Activated T-helper 1 cell treated with Interleukin-2 at 50 U/mL for 16 hours (primary cell): ENCODE measurements at places on chromosomes 11 and 22.

DNA sequence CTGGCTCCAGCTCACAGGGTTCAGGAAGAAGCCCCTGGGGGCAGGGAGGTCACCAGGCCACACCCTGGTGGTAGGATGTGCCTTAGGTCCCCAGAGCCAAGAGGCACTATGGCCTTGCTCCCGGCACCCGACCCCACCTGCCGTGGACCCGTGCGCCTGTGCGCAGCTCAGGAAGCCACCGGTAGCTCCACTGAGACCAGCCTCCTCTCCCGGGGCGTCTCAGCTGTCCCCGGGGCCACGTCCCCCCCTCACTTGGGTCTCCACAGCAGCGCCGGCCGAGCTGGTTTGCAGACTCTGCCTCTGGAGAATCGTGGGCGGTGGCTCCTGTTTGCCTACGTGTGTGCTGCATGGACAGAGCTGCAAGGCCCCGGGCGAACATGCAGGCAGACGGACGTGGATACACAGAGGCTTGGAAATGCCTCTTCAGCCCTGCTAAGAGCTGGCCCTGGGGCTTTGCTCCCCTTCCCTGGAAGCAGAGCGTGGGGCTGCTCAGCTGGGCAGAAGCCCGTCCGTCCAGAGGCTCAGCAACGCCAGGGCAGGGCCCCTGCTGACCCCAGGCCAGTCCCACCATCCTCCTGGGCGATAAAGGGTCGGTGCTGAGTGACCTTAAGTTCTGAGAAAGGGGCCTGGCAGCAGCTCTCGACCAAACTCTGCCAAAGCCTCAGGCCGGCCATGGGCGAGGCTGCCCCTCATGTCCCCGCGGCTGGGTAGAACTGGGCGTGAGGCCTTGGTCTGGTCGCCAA is 15.3 kb upstream of the MUC5B start:
- DNase-seq = no peak

GRCh38 chr22:36838119-36839030 is 21.5 kb upstream of the PVALB start:
- no peak for DNase-seq

GRCh38 chr11:34685864-34686263 is 65.0 kb downstream of the EHF start:
- no peak for DNase-seq

GRCh38 chr11:77874206-77874605 is 53.3 kb downstream of the AAMDC start:
- DNase-seq = no peak

DNA sequence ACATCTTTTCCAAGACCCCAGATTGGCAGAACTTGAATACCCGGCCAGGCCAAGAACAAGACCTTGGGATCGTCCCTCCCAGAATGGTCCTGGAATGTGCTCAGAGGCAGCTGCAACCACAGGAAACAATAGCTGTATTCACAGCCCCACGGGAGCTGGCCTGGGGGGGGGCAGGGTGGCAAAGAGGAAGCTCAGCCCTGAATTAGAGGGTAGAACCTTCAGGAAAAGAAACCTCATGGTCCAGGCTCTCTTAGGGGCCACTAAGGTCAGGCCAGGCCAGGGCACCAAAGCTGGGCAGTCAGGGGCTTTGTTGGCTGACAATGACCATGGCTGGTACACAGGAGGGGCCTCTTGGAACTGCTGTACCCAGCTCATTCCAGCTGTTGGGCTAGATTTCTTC is 17.3 kb downstream of the RPL27A start:
- no peak for DNase-seq

DNA sequence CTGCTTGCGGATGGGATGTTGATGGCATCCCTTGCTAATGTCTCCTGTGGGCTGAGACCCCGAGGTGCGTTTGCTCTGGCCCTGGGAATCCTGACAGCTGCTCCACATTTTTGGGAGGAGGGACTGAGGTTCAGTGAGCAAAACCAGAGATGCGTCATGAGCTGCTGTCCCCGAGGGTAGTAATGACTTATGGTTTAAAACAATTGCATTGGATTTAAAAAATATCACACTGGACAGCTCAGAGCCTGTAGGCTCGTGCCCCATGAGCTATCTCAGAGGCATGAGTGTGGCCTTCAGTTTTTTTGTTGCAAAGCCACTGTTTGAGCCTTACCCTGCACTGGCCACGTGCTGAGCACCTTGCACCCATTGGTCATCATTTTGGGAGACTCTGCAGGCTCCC is 20.9 kb upstream of the PARVG start:
- DNase-seq = no peak

- DNase-seq = no peak
Observed at GRCh38 chr22:21754523-21754922, 18.9 kb upstream of the YPEL1 start.

GRCh38 chr11:26572770-26573402 is 823 bp upstream of the MUC15 start:
- no peak for DNase-seq

DNA sequence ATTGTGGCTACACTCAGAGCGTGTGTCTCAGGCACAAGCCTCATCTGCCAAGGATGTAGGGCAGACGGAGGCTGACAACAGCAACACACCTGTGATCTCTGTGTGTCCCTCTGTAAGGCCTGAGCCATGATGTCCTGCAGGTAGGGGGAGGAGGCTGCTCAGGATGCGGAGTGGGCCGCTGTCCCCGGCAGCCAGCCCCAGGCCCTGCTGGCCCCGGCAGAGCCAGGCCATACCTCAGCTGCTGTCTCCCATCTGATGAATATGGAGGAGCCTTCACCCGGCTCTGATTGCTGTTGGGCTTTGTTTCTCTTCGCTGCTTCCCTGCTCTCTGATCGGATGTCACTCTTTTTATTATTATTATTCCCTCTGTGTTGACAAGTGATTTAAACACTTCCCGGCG is 83.6 kb upstream of the NCAM1 start:
- no peak for DNase-seq

DNA sequence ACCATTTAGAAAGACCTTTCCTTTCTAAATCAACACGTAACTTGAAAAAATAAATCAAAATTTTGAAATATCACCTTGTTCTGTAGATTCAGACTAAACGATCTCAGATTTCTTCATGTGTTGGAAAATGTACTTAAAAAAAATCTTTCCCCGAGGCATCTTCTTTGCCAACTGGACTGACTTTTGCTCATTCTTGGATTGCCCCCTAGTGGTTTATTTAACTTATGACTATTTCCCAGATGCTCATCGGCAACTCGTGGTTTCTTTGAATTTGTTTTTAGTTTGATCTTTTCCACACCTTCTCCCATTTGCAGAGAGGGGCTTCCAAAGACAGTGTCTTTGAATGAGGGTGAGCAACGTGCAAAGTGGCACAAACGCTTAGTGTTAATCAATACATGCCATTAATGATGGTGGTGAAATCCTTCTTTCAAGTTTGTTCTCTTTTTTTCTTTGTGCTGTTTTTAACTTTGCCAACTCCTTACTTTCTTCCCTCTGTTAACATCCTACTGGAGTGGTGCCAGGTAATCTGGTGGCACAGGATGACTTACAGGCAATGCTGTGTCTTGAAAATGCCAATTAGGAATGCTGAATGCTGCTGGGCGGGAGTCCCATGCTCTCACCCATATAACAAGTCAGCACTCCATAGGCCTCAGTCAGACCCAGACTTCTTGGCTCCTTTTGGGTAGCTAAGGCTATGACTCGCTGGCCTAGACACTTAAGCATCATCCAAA is 18.3 kb downstream of the PRSS23 start:
- DNase-seq = no peak

DNA sequence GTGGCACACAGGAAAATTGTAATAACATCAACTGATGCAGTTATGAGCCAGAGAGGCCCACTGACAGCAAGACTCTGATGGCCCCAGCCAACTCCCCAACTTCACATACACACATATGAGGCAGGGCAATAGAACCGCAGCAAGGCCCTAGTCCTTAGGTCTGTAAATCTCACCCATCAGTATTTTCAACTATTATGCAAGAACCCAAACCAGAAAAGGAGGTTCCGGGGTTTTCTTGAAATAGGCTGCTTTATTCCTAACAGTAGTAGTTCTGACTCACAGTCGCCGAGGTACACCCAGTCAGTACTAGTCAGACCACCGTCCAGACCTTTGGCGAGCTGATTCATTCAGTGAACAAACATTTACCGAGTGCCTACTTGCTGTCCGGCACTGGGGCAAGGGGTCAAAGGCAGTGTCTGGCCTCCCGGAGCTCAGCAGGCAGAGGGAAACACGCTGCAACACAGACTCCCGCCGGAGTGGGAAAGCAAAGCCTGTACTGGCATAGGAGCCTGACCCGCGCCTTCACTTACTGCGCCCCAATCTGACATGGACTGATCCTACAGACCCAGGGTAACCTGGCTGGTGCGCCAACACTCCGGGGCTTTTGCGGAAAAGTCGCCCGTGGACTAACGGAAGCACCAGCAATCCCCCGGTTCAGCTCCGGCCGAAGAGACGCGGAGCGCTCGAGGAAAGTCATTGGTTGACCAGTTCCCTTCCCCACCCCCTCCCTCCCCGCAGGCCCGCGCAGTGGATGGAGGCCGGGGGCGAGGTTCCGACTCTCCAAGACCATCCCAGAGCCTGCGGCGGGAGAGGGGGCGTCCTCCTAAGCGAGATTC is 1.3 kb downstream of the PLEKHA7 start:
- DNase-seq = no peak

DNA sequence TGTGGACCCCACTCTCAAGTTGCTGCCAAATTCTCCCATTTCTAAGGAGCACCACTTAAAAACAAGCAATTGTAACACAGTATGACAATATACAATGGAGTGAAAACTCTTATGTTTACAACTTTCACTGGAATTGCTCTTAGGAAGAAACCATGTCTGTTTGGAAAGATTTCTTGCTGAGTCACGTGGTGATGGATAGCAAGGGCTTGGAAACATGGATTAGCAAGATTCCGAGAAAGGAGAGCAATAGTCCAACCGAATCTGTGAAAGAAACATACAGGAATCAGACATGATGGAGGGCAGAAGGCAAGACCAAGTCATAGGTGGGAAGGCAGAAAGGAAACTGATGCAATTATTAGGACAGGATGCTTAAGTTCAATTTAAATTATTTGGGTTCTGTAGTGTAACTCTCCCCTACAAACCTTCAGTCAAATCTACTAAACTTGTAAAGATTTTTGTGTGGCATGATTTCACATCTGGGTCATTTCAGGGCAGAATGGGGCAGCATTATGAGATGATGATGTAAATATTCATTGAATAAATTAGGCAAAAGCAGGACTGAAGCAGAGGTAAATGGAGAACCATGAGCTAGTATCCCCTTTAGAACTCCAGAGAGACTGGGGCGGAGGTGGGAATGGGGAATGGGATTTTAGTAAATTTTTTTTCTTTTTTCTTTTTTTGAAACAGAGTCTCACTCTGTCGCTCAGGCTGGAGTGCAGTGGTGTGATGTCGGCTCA is 27.8 kb upstream of the THY1 start:
- DNase-seq = no peak

DNA sequence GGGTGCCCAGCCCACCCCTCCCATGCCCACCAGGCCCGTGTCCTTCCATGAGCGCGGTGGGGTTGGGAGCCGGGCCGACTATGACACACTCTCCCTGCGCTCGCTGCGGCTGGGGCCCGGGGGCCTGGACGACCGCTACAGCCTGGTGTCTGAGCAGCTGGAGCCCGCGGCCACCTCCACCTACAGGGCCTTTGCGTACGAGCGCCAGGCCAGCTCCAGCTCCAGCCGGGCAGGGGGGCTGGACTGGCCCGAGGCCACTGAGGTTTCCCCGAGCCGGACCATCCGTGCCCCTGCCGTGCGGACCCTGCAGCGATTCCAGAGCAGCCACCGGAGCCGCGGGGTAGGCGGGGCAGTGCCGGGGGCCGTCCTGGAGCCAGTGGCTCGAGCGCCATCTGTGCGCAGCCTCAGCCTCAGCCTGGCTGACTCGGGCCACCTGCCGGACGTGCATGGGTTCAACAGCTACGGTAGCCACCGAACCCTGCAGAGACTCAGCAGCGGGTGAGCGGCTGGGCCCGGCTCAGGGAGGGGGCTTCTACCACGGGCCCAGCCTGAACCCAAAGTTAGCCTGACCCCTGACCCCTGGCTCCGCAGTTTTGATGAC is 3.0 kb downstream of the PKP3 start:
- DNase-seq = peak; percentile 39

DNA sequence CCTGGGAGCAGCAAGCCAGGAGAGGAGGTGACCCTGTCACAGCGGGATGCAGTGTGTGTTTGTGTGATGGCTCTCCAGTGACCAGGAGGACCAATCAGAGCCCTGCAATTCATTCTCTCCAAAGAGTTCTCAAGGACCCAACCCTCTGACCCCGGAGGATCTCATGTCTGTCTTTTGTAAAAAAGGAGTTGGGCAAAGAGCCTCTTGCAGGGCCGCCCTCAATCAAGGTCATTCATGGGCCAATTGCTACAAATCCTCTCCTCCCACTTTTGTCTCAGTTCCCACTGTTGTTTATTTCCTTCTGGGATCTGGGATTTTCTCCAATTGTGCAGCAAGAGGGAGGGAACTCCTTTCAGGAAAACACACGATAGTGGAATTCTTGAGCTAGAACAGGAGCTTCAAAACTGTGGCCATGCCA is 4.0 kb downstream of the TECTA start:
- no peak for DNase-seq

DNA sequence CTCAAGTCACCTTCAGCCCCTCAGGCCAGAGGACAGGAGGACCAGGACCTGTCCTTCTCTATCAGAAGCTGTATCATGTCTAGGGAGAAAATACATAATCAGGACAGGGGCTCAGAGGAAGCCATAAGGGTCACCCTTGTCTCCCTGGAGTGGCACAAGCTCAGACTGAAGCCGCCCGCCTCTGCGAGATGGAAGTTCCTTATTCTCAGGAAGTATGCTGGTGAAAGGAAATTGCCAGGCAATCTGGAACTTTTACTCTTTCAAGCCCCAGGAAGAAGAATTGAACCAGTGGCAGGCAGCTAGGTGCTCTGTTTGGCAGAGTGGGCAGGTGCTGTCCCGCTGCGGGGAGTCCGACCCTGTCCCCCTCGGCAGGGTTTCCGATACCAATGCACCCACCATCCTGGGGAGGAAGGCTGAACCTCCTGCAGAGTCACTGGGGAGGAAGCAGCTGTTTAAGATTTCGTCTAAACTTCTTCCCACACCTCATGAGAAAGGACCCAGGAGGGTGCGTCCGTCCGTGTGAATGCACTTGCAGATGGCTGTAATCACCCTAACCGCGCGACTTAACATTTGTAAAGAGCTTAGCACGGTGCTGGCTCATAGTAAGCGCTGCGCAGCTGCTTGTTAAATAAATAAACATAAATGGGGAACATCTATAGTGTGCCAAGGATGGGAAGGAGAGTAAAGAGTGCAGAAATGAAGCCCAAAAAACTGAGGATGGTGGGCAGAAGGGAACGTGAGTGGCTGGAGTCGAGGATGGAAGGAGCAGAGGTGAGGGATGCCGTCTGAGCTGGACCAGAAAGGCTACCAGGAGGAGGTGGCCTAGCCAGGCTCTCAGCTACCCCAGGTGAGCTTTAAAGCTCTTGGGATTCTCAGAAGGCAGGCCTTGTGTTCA is 5.0 kb upstream of the ANO1 start:
- DNase-seq = no peak

- DNase-seq = no peak
Observed at GRCh38 chr11:9905960-9906791, 242.3 kb downstream of the SWAP70 start.

GRCh38 chr22:36010882-36011281 is 17.7 kb downstream of the RBFOX2 start:
- no peak for DNase-seq

DNA sequence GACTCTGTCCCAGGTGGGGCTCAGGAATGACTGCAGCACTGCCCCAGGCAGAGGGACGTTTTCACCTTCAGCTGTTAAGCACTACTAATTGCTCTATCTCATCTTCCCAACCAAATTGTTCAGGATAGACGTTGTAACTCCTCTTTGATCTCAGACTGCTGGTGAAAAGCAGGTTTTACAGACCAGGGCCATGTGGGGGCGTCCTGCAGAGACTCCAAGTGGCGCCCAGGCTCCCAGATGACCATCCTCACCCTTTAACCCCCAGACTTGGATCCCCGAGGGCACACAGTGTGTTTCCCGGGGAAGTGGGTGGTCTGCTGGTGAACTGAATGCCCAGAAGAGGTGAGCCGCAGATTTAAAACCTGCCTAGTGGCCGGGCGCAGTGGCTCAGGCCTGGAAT is 23.9 kb downstream of the FADD start:
- DNase-seq = no peak
